ENCODE measurements at places on chromosomes 16 and 17. TPM values are rescaled to one million over a fixed set of nuclear protein-coding genes. Genes with fewer than 3 reads are reported as not detected.

GRCh38 chr17:48553826-48554225, 8.9 kb upstream of the HOXB2 start:
- no peak for DNase-seq

- DNase-seq: no peak
Observed at GRCh38 chr17:35660902-35661301, 70.5 kb upstream of the RASL10B start.

GRCh38 chr16:61547626-61548025, 488.6 kb downstream of the CDH8 start:
- DNase-seq: no peak

- DNase-seq: no peak
Observed at GRCh38 chr17:2394775-2395201, 6.1 kb downstream of the MNT start.

- no peak for DNase-seq
Observed at GRCh38 chr17:82315703-82316358, 1.6 kb downstream of the CD7 start.

DNA sequence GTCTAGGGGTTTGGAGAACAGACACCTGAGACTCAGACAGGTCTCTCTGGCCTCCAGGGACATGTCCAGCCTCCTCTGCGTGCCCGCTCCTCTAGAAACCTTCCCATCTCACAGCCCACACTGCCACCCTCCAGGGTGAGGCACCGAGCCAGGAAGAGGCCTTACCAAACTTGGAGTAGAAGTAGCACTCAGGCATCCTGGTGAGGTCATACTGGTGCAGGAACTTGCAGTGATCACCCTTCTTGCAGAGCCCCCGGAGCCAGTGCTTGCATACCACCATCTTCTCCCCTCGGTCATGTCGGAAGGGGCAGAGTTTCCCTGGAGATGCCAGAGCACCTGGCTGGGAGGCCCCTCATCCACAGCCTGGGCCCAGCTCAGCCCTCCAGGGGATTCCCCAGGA, 4.2 kb downstream of the CPSF4L start:
- no peak for DNase-seq

DNA sequence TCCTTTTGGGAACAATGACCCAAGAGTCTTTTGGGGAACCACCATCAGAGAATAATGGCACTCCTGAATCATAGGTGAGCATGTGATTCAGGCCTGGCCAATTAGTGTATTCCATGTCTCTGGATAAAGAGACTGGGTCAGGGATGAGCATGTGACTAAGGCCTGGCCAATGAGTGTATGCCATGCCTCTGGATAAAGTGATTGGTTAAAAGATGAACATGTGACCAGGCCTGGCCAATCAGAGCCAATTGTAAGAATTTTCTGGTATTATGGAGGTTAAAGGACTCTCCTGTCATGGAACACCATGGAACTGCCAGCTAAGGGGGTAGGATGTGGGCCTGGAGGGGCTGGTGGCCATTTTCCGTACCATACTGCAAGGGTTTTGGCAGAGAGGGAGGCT, 194.3 kb downstream of the C16orf78 start:
- DNase-seq: no peak

- DNase-seq: peak; percentile 91
Observed at GRCh38 chr17:60535382-60536279, 9.6 kb upstream of the APPBP2 start.

DNA sequence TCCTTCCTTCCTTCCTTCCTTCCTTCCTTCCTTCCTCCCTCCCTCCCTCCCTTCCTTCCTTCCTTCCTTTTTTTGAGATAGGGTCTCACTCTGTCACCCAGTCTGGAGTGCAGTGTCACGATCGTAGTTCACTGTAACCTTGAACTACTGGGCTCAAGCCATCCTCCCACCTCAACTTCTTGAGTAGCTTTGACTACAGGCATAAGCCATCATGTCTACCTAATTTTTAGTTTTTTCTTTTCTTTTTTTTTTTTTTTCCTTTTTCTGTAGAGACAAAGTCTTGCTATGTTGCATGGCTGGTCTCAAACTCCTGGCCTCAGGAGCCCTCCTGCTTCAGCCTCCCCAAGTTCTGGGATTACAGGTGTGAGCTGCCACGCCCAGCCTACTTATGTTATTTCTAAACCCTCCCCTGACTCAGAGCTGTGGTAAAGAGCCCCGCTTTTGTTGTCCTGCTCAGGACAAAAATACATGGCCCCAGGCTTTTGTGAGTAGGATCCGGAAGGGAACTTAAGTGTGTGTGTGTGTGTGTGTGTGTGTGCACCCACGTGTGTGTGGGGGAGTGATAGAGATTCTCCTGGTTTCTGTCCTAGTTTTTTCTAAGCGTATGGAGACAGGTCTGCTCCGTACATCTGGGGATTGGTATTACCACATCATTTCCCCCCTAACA, 67.1 kb downstream of the PRKCB start:
- no peak for DNase-seq

DNA sequence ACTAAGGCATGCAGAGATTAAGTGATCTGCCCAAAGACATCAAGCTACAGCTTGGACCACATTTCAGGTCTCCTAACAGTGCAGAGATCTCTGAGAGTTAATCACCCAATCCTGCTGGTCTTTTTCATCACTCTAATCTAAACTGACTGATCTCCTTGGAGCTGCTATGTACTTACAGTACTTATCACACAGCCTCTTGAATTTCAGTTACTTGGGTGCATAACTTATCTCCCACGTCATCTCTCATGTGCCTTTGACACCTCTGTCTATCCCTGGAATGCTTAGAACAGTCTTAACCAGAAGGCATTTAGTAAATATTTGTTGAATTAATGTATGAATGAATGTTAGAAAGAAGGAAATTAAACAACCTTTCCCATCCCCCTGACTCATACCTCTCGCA, 139.0 kb downstream of the SNX11 start:
- DNase-seq: no peak

DNA sequence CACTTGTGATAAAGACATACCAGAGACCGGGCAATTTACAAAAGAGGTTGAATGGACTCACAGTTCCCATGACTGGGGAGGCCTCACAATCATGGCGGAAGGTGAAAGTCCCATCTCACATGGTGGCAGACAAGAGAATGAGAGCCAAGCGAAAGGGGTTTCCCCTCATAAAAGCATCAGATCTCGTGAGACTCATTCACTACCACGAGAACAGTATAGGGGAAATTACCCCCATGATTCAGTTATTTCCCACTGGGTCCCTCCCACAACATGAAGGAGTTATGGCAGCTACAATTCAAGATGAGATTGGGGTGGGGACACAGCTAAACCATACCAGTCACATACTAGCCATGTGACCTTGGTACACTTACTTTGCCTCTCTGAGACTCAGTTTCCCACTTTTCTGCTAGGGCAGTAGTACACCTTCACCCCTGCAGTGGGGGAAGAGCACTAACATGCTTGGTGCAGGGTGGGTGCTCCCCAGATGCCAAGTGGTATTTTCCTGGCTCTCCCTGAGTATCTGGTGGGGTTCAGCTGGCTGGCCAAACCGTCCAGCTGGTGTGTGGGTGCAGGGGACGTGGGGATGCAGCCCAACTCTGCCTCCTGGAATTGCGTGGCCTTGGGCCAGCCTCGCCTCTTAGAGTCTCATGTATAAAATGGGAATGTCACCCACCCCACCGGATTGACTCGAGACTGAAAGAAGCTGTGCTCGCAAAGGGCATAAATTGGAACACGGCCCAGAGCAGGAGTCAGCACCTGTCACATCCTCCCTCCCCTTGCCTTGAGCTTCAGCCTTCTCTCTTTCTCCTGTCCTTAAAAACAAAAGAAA, 364.1 kb downstream of the CPPED1 start:
- no peak for DNase-seq

Gene CSH2
- polyA plus RNA-seq: not detected

Gene MYL11
- polyA plus RNA-seq: not detected

Gene TRPV3
- polyA plus RNA-seq: 0.46 TPM

Data from AG04450 (cell line).